Activated CD8-positive, alpha-beta memory T cell treated with anti-CD3 and anti-CD28 coated beads for 24 hours (primary cell): ENCODE measurements at places on chromosomes 6 and 20.

DNA sequence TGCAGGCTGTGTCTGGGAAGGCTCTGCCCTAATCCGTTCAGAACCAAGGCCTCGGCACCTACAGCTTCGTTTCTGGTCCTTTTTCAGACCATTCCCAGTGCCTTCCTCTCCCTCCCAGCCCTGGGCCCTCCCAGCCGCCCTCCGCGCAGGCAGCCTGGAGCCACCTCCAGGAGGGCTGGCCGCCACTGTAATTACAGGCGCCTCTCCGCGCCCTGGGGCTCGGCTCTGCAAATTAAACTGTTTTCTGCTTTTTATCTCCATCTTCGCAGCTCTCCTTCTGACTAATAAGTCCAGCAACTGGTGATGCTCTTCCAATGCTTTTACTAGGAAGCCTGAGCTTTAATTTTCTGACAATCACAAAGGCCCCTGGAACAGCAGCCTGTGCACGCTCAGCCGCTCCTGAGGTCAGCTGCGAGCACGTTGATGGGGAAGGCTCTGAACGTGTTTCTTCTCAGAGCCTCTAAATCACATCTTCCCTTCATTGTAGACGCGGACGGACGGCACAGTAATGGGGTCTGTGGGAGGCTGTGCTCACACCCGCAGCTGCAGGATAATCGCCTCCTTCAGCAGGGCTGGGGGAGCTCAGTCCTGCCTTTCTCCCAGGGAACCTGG lies 194.6 kb downstream of the DLL1 start:
- no peak for DNase-seq

DNA sequence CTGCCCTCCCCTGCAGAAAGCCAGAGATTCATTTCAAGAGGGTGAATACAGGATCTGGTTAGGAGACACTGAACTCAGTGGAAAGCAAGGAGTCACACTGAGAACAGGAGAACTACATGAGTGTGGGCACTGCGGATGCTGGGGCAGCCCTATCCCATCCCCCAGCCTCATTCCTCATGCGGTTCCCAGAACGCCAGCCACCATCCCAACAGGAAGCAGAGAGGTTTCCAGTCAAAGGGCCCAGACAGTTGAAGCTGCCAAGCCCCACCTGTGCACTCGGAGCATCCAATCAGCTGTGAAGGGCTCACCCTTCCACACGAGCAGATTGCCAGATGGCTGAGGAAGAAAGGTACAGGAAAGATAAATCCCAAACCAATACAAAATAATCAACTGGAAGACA lies 50.7 kb upstream of the PRND start:
- DNase-seq: no peak

DNA sequence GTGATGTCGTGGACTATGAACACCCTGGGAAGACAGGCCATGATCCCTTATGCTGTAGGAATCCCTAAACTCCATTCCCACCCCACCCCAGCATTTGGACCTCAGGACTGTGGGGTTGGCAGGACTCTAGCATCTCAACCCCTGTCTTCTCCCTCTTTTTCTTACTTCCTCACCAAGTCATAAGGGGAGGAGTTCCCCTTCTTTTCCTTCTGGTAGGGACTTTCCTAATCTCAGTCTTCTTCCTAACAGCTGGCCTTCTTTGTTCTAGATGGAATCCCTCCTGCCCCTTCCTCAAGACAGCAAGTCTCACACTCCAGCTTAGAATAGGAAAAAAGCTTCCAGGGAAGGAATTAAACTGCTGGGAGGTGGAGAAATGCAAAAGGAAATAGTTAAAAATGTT lies 2.3 kb upstream of the SIRPB2 start:
- DNase-seq: no peak

DNA sequence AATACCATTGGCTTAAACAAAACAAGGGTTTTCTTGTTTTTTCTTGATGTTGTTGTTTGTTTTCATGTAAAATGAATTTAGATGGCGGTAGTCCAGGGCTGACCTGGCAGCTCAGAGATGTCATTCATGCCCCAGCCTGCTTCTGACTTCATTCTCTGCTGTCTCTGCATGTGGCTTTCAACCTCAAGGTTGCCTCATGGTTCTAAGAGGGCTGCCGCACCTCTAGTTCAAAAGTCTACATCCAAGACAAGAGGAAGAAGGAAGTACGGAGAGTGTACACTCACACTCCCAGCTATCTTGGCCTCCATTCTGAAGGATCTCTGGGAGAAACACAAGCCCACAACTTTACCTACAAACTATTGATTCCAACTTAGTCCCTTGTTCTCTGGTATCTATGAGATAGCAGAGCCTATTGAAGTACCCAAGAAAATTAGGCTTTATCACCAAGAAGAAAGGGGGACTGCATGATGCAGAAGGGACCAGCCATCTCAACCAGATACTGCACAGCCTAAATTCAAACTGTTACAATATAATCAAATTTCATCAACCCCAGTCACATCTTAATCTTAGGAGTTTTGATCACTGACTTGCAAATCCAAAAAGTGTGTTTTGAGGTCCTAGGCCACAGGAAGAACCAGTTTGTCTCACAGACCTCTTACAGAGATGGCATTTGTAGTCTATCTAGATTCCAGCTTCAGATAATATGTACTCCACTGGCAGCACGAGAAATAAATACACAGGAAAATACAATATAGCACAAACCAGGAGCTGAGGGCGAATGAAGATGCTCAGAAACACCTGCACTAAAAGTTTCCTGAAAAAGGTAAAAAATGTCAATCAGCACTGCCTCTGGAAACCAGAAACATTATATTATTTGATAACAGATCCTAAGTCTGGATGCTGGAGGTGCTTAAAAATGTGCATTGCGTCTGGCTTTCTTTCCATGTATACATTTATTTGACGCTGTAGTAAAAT lies 866 bp upstream of the BTN3A3 start:
- no peak for DNase-seq

DNA sequence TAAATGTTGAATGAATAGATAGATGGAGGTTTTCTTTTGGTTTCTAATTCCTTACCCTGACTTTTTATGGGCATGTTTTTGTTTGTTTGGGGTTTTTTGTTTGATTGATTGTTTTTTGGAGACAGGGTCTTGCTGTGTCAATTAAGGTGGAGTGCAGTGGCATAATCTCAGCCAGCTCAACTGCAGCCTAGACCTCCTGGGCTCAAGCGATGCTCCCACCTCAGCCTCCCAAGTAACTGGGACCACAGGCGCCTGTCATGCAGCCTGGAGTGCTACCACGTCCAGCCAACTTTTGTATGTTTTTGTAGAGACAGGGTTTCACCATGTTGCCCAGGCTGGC lies 1.5 kb upstream of the NUDT3 start:
- no peak for DNase-seq

DNA sequence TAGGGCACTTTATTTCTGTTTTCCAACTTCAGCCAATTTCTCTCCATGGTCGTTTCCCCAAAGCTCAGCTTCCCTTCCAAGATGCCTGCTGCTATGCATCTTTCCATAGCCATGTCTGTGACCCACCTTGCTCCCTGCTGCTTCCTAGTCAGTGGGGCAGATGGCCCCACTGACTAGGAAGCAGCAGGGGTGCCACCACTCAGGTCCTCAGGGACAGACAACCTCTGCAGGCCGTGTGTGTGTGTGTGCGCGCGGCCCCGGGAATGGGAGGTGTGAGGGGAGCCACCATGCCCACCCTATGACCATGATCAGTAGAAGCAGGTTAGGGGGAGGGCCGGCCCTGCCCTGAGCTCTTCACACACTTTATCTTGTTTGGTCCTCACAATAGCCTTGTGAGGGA lies 2.7 kb upstream of the IP6K3 start:
- no peak for DNase-seq

- no peak for DNase-seq
Observed at GRCh38 chr6:44081753-44082152, 45.5 kb downstream of the MRPL14 start.

GRCh38 chr20:20608041-20608440 lies 104.4 kb downstream of the RALGAPA2 start:
- DNase-seq: no peak

GRCh38 chr6:112562301-112563231 lies 215.4 kb downstream of the RFPL4B start:
- no peak for DNase-seq

GRCh38 chr6:84026721-84027164 lies 6.8 kb upstream of the MRAP2 start:
- no peak for DNase-seq

- no peak for DNase-seq
Observed at GRCh38 chr20:9087531-9088217, 18.8 kb downstream of the PLCB4 start.

DNA sequence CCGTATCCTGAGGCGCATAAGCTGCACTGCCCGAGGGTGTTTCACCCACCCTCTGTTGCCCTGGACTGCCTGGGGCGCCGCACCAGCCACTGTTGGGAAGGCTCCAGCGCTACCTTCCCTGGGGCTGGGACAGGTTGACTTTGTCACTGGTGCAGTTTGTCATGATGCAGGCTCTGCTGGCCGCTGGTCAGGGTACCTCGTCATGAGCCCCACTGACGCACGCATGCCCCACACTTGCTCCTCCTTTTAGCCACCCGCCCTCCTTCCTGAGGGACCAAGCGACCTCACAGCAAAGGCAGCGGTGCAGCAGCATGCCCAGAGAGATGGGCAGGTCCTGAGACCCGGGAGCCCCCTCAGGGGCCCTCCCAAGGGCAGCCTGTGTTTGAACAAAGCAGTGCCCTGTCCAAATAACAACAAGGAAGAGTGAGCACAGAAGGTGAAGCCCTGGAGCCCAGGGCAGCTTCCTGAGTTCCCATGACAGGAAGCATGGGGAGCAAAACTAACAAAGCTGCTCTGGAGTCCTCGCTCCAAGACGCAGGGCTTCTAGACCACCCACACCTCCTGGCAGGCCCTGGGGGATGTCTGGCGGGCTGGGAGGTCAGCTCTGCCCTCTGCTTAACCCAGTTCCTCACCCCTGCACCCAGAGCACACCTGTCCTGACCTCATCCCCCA lies 50.1 kb upstream of the SMOC2 start:
- DNase-seq: no peak

- no peak for DNase-seq
Observed at GRCh38 chr6:52746213-52746612, 17.1 kb downstream of the GSTA2 start.

DNA sequence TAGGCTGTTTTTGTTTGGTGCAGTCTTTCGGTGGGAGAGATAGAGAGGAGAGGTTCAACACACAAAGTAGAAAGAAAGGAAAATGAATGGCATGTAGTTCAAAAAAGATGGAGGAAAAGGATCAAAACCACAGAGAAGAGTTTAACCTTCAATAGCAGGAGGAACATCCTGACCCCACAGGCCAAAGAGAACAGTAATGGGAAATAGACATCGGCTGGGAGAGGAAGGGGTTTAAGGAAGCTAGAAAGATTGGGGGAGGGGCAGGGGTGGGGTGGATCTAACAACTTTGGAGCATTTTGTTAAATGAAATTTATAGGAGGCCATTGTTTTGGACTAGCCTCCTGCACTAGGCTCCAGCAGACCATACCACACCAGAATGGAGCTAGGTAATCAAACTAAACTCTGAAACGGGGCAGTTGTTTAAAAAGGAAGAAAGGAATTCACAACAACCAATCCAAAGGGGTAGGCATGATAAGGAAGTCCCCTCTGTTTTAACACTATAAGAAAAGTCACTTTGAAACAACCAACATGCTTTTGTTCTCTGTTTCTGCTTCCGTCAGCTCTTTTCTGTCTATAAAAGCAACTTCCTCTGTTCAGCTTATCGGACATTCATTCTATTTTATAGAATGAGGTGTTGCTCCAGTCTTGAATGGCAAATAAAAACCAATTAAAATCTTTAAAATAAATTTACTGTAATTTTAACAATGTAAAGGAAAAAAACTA lies 82.6 kb downstream of the EPB41L2 start:
- DNase-seq: no peak

GRCh38 chr6:161091972-161092701 lies 100.6 kb downstream of the MAP3K4 start:
- no peak for DNase-seq

GRCh38 chr20:37971561-37972127 lies 61.6 kb downstream of the TTI1 start:
- peak; percentile 32 for DNase-seq

GRCh38 chr20:51535075-51535386 lies 7.5 kb downstream of the NFATC2 start:
- no peak for DNase-seq

GRCh38 chr6:154154389-154154967 lies 115.4 kb downstream of the OPRM1 start:
- DNase-seq: peak; percentile 76

DNA sequence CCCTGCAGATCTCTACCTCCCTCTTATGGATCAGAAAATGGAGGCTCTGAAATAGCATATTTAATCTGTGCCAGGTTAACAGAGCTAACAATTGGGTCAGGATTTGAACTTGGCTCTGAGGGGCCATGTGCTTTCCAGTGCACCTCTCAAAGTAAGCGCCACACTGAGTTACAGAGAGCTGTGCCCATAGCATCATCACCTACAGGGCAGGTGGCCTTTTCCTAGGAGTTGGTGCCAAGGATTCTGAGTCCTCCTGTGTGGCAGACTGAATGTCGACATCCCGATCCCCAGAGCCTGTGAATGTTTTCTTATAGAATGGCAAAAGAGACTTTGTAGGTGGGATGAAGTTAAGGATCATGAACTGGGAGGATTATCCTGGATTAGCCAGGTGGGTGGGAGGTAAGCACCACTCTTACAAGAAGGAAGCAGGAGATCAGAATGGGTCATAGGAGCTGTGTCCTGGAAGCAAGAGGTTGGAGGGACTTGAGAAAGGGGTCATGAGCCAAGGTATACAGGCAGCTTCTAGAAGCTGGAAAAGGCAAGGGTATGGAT lies 68.0 kb upstream of the TBC1D7 start:
- no peak for DNase-seq

DNA sequence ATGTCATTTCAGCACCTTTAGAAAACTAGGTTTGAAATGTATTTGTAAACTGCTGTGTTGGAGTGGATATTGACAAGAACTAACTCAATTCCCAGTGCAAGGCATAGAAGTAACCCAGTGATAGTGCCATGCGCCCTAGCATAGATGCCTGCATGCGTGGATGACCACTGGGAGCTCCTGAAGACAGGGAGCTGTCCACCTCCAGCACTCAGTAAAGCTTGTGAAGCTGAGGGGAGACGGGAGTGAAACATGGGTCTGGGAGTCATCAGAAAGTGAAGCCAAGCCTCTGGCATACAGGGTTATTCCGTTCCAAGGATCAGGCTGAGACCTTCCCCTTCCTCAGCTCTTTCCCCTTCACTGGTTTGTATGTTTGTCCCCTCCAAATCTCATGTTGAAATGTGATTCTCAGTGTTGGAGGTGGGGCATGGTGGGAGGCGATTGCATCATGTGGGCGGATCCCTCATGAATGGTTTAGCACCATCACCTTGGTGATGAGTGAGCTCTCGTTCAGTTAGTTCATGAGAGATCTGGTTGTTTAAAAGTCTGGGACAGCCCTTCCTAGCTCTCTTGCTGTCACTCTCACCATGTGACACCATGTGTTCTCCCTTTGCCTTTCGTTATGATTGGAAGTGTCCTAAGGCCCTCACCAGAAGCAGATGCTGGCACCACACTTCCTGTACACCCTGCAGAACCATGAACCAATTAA lies 146.5 kb upstream of the FERMT1 start:
- DNase-seq: no peak

GRCh38 chr20:24673678-24674570 lies 204.5 kb downstream of the SYNDIG1 start:
- no peak for DNase-seq

- DNase-seq: no peak
Observed at GRCh38 chr6:21003780-21004541, 469.7 kb downstream of the CDKAL1 start.
